ENCODE measurements at places on chromosomes 7 and 10.

DNA sequence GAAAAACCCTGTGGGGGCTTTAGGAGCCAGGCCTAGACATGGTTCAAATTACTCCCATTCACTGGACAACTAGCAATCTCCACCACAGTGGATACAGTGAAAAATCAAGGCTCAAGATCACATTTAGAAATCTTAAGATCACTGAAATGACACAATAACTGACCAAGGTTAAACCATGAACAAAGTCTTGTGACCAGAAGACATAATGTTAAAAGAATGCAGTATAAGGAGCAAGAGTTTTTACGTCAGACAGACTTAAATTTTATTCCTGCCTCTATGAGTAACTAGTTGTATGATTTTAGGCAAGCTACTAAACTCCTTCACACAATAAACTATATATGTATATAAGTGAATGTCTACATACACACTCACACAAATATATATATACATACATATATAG lies 68.5 kb downstream of the MICU1 start:
- DNase-seq, result no peak

DNA sequence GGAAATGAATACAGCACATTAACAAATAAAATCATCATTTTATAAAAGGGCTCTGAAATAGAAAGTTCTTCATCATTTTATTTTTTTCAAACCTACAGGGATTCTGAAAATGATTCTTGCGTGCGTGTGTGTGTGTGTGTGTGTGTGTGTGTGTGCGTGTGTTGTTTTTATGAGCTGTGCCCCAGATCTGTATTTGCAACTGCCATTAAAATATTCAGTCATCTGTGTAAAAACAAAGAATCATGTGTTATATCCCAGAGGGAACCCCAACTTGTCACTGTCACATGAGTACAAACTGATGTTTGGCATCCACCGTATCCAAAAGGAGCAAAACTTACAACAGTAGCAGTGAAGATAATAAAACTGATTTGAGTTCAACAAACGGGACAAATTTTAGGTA lies 635.4 kb upstream of the PFKP start:
- DNase-seq, result no peak

GRCh38 chr7:125823538-125823937 lies 893.9 kb upstream of the POT1 start:
- DNase-seq, result no peak

DNA sequence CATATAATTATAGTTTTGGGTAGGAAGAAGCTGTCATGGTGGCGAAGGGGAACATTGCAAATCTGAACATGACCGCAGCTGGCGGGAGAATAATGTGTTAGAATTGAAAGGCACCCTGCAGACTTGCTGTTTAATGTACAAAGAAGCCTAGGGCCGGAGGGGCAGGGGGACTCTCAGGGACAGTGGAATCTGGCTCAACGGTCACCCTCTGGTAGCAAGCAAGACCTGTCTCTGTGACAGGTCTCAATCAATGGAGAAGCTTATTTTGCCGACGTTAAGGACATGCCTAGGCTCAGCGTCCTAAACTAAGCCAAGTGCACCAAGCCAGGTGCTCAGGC lies 177.3 kb downstream of the NSUN6 start:
- DNase-seq, result no peak

- no peak for DNase-seq
Observed at GRCh38 chr7:39102234-39102633, 124.5 kb downstream of the POU6F2 start.

DNA sequence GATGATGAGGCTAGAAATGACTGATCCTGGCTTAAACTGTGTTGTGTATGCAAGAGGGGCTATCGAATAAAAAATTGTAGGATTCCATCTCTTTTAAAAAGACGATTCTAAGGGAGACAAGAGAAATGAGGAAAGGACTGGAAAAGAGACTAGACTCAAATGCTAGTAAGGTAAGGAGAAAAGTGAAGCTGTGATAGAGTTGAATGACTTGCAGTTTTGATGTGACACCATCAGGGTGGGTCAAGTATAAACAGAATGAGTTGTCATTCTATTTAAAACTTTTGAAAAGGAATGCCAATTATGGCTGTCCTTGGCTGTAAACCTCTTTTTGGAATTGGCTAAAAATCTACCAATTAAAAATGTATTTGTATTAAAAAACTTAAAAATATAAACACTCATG lies 184.5 kb upstream of the PHF14 start:
- DNase-seq, result no peak

GRCh38 chr7:103380395-103381191 lies 33.1 kb downstream of the PSMC2 start:
- no peak for DNase-seq

DNA sequence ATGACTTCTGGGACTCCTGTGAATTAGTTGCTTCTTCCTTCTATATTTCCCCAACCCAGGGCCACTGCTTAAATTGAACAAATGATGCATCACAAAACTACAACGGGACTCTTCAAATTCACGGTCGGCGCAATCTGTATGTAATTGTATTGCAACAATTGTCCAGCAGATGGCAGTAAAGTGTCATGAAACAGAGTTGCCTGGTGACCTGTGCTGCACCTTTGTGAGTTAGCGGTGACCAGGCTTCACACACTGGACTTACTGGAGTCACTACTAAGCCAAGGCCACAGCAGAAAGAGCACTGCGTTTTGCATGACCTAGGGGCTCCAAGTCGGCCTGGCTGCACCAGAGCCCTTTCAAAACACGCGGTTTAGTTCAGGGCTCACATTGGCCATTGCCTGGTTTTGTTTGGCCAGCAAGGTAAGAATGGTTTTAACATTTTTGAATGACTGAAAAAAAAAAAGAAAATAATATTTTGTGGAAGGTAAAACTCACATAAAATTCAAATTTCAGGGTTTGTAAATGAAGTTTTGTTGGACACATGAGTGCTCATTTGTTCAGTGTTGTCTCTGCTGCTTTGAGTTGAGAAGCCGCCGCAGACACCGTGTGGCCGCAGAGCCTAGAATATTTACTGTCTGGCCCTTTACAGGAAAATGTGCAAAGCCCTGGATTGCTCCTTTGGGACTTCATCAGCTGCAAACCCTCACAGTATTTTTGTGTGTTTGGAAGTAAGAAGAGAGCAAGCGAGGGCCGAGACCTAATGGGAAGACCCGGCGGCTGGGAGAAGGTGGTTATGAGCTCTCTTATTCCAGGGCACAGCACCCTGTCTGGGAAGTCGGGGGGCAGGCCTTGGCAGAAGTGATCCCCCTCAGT lies 23.2 kb upstream of the ZNF32 start:
- peak; percentile 35 for DNase-seq

GRCh38 chr10:20271490-20271889 lies 455.3 kb downstream of the PLXDC2 start:
- DNase-seq, result no peak

GRCh38 chr10:44300666-44301649 lies 83.9 kb downstream of the CXCL12 start:
- DNase-seq, result no peak

- DNase-seq, result no peak
Observed at GRCh38 chr7:37111459-37111858, 337.2 kb downstream of the ELMO1 start.

DNA sequence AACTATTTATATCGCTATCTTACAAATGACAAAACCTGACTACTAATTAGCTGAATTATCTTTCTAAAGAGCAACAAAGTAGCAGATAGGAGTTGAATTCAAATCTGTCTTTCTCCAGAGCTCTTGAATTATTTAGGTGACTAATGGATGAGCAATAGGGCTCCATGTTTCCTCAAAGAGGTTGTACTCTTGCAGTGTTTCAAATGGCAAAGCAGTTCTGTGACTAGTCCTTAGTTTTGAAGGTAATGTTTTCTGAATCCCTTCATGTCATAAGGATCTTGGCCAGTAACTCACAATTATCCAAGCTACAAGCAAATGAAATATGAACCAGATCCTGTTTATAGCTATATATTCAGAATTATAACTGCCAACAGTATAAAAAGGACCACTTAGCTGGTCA lies 999.7 kb downstream of the NRG3 start:
- DNase-seq, result no peak

DNA sequence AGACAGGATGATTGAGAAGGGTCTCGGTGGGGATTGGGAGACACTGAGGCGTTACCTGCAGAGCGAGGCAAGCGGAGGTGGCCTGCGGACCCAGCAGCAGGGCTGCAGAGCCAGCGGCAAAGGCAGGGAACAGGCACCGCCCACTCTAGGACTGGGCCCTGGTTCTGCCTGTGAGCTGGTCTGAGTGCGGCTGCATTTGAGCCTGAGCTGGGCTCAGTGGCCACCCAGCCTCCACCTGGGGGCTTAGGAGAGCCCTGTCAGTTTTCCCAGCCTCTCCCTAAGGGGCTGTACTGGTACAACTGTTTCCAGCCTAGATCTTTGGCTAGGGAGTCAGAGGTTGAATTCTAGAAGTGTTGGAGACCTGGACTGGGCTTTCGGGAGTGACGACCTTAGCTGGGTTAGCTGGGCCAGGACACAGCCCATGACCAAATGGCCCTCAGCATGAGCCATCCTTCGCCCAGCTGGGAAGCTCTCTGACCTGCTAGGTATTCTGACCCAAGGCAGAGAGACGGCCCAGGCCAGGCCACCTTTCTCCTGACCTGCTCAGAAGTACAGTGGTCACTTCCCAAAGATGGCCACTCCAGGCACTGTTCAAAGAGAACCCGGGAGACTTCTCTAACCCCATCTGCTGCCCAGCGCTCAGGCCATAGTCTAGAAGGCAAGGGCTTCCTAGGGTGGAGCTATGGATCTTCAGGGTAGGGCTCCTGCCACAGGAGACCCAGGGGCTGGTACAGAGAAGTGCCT lies 64.9 kb downstream of the PAX2 start:
- DNase-seq, result no peak

DNA sequence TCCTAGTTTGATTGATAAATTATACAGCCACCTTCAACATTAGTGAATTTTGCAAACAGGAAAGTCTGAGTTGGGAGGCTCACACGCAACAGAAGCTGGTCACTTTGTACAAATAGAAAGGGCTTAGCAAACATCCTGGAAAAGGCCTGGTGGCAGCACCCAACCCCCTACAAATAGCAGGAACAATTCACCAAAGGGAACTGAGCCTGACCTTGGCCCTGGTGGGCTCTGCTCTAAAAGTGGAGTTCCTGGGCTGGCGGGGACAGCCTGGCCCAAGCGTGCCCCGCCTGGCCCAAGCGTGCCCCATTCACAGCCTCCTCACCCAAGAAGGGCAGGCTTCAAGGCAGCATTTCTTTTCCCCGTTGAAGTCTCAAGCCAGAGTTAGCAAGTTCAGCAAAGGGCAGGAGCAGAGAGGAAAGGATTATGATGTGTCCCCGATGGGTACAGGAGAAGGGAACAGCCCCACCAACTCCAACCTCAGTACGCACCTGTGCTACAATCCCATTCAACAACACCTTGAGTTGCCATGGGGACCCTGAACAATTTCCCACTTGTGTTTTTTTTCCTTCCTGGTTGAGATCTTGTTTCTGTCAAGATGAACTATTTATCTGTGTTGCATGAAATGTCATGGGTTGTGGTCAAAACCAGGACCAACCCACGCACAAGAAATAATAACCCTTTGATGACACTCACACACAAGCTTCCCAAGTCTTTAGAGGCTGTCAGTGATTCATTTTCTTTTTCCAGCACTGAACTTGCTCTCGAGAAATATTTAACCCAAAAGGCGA lies 43.4 kb downstream of the RGS10 start:
- DNase-seq, result no peak
